ENCODE measurements at places on chromosomes 5 and 9.

DNA sequence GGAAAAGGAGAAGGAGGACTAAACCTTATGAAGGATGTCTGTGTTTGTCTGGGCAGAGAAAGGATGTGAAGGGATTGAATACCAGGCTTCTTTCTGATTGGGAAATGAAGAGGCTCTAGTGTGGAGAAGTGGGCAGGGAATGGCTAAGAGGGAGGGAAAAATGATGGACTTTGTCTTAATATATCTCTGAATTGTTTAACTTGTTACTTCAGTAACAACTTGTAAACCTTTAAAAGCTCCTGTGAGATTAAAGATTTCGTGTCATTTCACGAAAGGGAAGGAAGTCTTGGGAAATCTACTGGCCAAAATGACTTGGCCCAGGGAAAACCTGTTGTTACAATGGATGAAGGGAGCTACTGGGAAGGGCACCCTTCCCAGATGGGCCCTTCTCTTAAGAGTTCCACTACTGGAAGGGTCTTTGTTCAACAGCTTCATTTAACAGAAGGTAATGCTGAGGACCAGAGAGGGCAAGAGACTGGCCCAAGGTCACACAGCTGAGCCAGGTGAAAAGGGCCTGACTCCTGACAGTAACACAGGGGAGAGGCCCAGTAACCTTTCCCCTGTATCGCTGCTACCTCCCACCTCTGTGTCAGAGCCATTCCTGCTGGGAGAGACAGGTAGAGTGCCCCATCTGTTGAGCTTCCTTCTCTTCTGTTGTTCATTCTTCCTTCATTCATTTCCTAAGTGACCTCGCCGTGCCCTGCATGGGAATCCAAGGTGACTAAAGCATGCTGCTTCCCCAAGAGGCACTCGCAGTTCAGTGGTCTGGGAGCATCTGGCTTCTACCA, 5.1 kb upstream of the TCOF1 start:
- no peak for DNase-seq

GRCh38 chr5:148962761-148963324, 100.0 kb downstream of the SH3TC2 start:
- DNase-seq = no peak

GRCh38 chr5:147956064-147956841, 49.9 kb upstream of the C5orf46 start:
- no peak for DNase-seq

GRCh38 chr5:10828241-10828640, 67.2 kb upstream of the DAP start:
- DNase-seq = no peak

GRCh38 chr9:87040410-87041009, 93.2 kb upstream of the GAS1 start:
- DNase-seq = no peak

GRCh38 chr5:74465724-74466123, 174.8 kb downstream of the ENC1 start:
- DNase-seq = no peak

DNA sequence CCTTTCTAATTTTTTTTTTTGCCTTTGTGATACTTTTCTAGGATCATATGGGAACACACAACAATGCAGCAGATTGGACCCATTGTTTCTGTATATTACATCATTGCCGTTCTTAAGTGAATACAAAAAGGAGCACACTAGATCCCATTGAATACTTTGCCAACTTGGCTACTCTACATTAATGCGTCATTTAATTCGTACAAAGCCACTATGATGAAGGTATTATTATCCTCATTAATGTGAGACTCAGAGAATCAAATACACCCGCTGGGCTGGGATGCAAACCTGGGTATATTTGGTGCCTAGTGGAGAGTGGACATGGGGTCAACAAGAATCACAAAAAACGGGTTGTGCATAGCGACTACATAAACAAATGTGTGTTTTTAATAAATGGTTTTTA, 31.9 kb downstream of the OR2K2 start:
- DNase-seq = no peak

DNA sequence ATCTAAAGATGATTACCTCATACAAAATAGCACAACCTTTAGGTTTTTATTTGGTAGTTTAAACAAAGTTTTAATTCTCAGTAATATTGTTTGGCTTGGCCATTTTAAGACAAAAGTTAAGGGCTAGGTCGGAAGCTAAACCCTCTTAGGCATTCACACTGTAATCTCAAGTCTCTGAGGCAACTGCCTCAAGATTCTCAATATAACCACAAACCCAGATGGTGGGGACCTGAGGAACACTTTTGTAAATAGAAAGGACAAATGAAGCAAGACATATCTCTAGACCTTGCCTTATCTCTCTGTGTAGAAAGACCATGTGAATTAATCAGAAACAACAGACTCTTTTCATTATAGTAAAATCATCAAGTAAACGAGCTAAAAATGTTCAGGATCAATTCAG, 500.2 kb upstream of the CDH6 start:
- DNase-seq = no peak

DNA sequence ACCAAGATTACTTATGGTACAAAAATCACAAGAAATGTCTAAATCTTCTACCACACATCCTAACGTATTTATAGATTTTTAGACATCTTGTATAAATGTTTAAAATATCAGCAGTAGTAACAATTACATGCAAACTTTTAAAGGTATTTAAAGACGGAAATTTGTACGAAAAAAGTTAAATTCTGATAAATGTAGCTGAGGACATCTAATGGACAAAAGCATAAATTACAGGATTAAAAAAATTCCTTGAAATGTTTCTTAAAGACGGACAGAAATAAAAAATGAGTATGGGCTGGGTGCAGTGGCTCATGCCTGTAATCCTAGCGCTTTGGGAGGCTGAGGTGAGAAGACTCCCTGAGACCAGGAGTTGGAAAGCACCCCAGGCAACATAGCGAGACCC, 15.8 kb downstream of the ERCC8 start:
- DNase-seq = no peak

DNA sequence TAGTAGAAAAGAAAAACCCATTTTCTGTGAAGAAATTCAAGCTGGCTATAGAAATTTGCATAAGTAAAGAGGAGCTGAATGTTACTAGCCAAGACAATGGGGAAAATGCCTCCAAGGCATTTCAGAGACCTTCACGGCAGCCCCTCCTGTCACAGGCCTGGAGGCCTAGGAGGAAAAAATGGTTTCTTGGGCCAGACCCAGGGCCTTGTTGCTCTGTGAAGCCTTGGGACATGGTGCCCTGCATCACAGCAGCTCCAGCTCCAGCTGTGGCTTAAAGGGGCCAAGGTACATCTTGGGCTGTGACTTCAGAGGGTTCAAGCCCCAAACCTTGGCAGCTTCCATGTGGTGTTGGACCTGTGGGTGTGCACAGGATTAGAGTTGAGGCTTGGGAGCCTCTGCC, 130.0 kb upstream of the DMRTA1 start:
- no peak for DNase-seq

- DNase-seq = no peak
These were observed 10.5 kb downstream of the PIK3R1 start for GRCh38 chr5:68225911-68226545.

DNA sequence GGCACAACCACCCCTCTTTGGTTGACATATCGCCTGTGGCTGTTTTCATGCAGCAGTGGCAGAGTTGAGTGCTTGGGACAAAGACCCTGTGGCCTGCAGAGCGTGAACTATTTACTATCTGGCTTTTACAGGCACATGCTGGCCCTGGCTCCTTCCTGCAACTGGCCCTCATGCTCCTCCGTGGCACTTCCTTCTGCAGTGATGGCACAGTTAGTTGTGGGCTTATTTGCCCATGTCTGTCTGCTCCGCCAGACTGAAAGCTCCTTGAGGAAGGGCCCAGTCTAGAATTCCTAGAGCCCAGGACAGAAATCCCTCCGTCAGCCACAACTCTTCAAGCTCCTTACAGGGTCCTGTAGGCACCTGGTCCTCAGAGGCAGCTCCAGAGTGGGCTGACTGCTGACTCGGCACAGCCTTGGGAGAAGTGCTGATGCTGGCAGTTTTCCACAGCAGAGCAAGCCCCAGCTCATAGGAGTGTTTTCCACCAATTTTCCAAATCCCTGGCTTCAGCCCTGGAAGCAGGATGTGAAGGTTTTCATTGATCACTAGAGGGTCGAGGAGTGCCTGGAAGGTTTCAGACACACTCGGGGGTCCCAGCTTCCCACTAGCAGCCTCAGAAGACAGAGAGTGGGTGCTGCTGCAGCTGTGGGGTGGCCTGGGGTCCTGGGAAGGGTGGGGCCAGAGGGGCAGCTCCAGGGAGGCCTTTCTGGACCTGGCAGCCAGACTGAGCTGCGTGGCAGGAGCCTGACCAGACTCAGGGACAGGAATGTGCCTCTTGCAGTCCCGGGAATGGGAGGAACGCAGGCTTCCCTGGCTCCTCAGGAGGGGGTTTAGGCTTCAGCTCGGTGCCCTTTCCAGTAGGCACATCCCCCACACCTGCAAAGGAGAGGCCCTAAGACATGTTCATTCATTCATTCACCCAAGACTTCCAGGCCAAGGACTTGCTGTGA, 56.5 kb upstream of the ANGPTL2 start:
- DNase-seq = no peak

DNA sequence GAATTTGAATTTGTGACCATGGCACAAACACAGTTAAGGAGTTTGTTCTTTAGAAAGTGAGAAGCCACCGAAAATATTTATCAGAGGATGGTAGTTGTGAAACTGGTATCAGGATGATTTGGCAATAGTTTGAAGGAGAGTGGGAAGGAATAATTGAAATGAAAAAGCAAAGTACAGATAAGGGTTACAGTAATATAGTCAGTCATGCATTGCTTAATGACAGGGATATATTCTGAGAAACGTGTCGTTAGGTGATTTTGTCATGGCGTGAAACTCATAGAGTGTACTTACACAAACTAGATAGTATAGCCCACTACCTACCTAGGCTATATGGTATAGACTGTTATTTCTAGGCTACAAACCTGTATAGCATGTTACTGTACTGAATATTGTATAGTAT, 84.2 kb downstream of the GPBP1 start:
- DNase-seq = no peak

DNA sequence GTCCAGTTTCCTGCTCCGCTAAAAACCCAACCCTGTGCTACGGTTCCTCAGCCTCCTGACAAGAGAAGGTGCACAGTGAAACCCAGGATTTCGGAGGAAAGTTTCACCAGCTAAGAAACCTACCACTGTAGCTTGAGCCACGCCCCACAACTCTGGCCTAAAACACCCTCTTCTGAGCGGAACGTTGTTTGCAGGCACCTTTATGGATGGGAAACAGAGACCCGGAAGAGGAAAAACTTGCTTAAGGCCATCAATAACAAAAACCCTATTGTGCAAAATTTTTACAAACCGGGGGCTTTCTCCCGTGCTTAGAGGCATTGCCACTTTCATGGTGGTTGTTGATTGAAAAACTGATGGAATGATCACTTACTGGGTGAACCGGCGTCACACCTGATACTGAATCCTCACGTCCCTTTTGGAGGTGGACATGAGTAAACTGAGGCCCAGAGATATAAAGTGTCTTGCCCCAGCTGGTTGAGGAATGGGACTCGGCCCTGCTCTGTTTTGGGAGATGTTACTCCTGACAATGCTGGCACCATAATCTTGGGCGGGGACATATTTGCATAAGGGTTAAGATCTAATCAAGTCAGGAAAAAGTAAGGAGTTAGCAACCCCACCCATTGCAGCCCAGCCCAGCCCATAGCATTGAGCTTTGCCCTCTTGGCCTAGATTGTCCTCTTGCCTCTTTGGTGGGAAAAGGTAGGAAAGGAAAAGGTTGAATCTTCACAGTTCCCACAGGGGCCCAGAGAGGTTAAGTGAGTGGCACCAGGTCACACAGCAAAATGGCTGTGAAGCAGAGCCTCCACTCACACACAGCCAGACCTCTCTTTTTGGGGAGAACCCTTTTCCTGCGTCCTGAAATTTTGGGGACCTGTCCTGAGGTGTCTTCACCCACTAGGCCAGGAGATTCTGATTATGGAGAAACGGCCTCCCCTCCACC, 23.2 kb upstream of the PTGS1 start:
- no peak for DNase-seq

DNA sequence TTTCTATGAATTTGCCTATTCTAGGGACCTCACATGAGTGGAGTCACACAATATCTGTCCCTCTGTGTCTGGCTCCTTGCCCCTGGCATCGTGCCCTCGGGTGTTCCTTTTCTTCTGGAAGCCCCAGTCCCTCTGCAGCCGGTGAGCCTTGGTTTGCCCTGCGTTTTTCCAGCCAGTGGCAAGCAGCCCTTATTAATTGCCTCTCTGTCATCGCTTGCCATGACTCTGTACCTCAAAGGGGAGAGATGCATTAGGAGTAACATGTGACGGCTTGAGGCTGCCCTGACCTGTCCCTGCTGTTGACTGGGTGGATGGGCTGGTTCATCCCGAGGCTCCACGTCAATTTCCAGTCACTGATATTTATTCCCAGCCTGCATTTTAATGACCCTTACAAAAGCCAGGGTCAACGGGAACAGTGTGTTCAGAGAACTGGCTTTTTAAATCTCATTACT, 87.3 kb downstream of the CFAP90 start:
- DNase-seq = no peak

DNA sequence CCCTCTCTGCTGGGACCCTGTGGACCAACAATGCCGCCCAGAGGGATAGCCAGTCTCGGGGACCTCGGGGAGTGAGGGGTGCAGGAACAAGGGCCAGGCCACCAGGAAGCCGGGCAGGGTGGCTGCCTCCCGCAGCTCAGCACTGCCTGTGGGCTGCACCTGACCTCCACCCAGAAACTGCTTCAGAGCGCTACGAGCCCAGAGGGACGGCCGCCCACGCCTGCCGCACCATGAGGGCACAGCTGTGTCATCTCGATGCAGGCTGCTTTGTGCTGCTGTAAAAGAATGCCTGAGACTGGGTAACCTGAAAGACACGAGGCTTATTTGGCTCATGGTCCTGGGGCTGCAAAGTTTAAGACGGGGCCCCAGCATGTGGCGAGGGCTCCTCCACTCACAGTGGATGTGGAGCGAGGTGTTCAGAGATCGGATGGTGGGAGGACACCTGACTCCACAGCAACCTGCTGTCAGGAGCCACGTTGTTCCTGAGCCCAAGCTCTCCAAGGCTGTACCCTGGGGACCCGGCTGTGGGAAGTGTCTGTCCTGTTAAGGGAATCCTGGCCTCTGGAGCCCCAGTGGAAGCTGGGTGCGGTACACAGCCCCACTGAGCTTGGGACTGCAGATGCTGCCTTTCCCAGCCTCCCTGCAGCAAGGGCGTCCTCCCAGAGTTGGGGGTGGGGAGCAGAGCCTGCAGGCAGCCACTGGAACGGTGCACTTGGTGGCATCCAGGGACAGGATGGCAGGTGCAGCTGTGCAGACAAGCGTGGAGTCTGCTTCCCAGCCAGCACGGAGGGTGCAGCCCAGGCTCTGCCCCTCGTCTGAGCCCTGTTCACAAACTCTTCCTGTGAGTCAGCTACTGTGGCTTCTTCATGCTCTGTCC, 11.8 kb upstream of the ZDHHC11 start:
- no peak for DNase-seq

DNA sequence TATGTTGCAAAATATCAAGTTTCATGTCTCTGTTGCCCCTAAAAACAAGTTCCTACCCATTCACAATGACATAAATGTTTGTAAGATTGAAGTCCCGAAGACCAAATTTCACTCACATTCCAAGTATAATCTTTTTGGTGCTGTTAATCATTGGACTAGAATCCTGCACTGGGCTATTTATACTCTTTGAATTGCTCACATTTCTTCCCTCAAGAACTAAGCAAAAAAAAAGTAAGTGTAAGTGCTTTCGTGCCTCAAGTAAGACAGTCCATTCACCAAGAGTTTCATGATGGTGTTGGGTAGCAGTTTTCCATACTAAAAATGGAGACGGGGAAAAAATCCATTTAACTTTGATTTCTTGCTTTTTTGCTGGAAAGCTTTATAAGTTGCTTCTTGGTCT, 242.3 kb downstream of the EBF1 start:
- DNase-seq = no peak
